Renal cortical epithelial cell (primary cell): ENCODE measurements at places on chromosomes 11 and 22. TPM values are rescaled to one million over a fixed set of nuclear protein-coding genes. Genes with fewer than 3 reads are reported as not detected.

- DNase-seq = no peak
Observed at GRCh38 chr11:100939571-100939970, 190.0 kb downstream of the PGR start.

DNA sequence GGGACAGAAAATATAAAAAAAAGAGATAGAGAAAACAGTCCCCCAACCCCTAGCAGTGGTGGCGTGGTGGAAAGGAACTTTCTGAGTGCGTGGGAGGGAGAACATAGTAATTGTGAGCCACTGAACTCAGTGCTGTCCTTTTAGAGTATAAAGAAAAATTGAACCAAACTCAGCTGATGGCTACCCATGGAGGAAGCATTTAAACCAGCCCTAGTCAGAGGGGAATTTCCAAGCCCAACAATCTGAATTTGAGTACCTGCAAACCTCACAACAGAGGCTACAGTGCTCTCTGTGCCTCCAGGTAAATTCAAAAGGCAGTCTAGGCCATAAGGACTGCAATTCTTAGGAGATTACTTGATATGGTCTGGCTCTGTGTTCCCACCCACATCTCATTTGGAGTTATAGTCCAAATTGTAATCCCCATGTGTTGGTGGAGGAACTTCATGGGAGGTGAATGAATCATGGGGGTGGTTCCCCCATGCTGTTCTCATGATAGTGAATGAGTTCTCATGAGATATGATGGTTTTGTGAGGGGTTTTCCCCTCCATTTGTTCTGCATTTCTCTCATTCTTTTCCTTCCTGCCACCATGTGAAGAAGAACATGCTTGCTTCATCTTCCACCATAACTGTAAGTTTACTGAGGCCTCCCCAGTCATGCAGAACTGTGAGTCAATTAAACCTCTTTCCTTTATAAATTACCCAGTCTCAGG, 687.8 kb downstream of the FAM181B start:
- DNase-seq = peak; percentile 52

DNA sequence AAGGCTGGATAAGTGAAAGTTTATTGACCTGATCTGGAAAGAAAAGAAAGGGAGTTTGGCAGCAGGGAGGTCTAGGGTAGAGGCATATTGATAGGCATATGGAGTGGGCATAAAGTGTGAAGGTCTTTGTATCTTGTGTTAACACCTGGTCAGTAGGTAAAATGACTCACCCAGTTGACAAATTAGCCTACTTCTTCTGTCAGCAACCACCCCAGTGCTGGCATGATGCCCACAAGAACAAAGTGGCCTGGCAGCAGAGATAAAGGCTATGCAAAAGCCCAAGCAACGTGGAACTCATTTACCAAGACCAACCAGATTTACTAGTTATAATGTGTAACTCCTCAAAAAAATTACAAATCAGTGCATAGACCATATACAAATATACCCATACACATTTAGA, 4.9 kb downstream of the OR10A3 start:
- peak; percentile 20 for DNase-seq

DNA sequence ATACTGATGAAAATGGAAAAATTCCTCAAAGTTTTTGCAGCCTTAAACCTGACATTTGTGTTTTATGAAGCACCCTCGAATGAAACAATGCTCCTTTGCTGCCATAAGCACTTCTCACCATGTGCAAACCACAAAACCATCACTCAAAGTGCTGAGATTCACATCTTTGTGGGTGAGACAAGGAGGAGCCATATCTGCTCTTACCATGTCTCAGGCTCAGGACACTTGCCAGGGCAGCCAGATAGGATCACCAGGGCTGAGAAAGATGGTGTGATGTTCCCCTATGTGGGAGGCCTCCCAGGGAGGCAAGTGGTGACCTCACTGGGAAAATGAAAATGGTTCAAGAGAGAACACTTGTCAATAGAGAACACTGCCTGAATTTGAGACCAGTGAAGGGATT, 120.4 kb downstream of the CCDC34 start:
- peak; percentile 80 for DNase-seq

GRCh38 chr11:65884716-65885092, 3.6 kb downstream of the FIBP start:
- peak; percentile 50 for DNase-seq

- no peak for DNase-seq
Observed at GRCh38 chr11:117560780-117561530, 233.3 kb downstream of the CEP164 start.

DNA sequence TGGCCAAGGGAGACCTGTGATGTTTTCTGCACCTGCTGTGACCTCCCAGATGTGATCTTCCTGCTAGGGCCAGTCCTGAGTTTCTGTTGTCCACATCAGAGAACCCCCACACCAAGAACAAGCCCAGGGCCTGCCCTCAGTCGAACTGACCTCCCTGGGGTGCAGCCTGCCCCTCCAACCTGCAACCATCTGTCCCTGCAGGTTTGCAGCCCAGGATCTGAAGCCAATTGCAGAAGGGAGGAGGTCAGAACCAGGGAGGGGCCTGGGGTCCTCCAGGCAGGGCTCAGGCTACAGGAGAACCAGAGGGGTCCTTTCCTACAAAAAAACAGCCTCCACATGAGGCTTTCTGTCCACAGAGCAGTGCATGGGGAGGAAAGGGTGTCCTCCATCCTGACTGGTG, 807 bp downstream of the TRIM3 start:
- no peak for DNase-seq

The SLC22A6 gene
- not detected in 2 replicates for total RNA-seq
